GM20000 (cell line): ENCODE measurements at places on chromosomes 5 and 9.

- DNase-seq, result no peak
These were observed 16.0 kb upstream of the CLPTM1L start for GRCh38 chr5:1360861-1361260.

GRCh38 chr9:22044583-22044982 lies 35.5 kb upstream of the CDKN2B start:
- no peak for DNase-seq

DNA sequence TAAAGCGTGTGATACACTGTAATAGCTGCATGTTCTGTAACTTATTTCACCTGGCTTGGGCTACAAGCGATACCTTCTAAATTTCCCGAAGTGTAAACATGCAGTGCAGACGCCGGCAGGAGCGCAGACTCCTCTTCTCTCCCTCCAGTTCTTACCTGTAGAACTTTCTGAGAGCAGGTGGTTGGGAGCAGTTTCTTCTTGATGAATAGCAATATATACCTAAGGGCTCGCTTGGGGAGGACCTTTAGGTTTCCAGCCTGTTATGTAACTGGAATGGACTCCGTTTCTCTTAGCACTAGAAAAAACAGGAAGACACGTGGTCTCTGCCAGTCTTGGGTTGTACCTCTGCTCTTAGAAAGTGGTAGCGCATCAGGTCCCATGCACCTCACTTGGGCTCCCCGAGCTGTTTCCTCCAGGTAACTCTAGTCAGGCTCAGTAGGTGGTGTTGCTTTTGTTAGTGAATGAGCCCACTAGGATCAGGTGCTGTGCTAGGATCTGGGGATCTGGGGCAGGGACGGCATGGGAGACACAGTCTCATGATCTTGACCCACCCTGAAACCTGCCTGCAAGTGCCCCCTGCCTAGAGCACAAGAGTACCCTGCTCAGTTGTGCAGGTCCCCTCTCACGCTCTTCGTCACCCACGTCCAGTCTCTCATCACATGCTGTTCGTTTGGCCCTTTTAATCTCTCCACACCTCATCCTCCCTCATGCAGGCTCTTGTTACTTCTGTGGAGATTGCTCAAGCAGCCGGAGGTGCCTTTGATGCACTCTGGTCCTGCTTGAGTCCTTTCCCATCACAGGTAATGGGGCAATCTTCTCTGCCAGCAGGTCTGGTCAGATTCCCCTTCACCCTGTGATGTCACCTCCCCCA lies 2.8 kb downstream of the TENT4A start:
- no peak for DNase-seq

DNA sequence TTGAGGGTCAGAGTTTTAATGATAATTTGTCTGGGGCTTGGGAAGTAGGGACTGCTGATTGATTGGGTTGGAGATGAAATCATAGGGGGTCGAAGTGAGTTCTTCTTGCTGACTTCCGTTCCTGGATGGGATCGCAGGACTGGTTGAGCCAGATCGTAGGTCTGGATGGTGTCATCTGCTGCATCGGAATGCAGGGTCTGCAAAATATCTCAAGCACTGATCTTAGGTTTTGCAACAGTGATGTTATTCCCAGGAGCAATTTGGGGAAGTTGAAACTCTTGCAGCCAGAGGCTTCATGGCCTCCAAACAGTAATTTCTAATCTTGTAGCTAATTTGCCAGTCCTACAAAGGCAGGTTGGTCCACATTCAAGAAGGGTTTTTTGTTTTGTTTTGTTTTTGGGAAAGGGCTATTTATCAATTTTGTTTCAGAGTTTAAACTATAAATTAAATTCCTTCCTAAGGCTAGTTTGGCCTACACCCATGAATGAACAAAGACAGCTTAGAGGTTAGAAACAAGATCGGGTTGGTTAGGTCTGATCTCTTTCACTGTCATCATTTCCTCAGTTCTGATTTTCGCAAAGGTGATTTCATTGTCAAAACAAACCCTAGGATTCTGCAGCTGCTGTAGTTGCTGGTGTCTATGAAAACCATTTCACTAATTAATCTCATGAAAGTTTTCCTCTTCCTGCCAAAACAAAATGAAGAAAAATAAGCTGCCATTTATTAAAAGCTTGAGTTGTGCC lies 388.0 kb downstream of the TMEM232 start:
- no peak for DNase-seq

DNA sequence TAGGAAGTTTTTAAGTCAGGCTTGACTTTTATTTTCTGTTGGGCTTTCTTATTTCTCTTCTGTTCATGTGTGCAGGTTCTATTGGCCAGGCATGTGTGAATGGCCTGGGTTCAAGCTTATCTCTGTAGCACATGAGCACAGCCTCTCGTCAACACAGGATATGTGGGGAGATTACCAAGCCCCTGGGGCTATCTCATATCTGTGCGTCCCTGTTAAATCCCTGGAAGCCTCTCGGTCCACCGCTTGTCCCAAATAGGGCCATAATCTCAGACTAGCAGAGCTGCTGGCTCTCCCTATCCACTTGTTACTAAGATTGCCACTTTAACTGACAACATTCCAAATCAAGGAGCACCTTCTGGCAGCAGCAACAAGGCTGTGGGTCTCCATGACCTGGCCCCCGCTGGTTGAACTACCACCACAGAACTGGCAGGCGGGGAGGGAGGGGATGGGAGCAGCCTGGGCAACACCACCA lies 28.4 kb upstream of the EBF1 start:
- no peak for DNase-seq

DNA sequence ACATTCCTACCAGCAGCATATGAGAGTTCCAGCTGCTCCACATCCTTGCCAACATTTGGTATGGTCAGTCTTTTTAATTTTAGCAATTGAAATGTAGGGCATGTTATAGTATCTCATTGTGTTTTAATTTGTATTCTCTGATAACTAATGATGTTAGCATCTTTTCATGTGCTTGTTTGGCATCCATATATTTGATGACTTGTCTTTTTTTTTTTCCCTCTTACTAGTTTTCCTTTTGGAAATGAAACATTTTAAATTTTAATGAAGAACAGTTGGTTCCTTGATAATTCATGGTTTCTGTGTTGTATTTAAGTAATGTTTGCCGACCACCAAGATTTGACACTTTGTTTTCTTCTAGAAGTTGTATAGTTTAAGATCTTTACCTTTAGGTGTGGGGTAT lies 8.8 kb downstream of the OGN start:
- DNase-seq, result no peak

DNA sequence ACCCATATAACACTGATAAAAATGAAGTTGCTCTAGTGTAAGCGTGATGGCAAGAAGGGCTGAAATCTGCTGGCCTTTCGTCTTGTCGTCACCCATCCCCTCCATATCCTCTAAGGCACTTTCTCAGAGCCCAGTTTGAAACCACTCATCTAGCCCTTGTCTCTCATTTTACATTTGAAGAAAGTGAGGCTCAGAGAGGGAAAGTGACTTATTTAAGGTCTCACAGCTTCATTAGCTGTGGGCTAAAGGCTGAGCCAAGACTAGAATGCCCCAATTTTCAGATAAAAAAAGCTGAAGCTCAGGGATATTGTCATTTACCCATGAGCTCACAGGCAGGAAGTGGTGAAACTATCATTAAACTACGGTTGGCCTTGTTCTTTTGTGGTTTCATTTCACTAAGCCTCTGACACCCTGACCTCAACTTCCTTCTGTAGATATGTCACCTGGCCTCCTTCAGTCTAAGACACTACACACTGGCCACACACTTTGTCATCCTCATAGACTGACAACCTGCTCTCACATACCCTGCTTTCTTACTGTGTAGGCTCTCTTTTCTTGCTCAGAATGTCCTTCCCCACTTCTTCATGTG lies 176.7 kb upstream of the DMAC1 start:
- peak; percentile 63 for DNase-seq

DNA sequence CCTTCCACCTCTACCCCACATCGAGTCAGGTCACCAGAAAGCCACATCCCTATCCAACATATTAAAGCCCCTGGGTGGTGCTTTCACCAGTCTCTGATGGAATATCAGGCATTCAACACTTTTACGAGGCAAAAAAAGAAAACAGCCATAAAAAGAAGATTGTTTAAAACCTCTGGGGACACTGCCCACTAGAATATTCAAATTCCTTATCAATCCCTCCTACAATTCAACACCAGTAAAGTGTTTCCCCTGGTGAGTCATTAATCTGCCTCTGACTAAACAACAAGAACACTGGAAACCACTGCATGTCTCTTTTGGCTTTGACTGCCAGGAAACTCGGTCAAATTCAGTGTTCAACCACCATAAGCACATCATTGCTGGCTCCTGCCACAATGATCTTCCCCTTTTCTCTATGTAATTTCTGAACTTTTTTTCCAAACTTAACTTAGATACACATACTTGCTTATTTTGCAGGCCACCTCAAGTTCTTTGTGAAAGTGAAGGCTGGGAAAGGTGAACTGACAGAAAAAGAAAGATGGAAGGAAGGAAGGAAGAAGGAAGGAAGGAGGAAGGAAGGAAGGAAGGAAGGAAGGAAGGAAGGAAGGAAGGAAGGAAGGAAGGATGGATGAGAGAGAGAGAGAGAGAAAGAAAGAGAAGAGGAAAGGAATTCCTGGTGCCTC lies 105.3 kb downstream of the PAX5 start:
- DNase-seq, result peak; percentile 58

- no peak for DNase-seq
These were observed 657.1 kb downstream of the NR2F1-AS1 start for GRCh38 chr5:92923885-92924284.

DNA sequence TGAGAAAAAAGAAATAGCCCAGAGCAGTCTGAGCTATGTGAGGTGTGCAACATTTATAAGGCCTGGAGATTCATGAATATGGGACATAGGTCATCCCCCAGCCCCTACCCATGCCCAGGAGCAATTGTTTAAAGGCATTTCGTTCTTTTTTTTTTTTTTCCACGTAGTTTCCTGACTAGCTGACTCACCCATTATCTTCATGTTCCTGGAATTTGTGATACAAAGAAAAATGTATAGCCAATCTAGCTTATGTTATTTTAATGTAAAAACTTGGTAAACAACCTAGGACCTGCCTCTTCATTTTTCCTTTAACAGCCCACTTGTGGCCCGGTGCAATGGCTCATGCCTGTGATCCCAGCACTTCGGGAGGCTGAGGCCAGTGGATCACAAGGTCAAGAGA lies 81.3 kb downstream of the OSTF1 start:
- no peak for DNase-seq

- DNase-seq, result no peak
These were observed 8.3 kb downstream of the EDIL3 start for GRCh38 chr5:84376346-84376745.

GRCh38 chr9:112665347-112665746 lies 52.6 kb downstream of the INIP start:
- peak; percentile 21 for DNase-seq

DNA sequence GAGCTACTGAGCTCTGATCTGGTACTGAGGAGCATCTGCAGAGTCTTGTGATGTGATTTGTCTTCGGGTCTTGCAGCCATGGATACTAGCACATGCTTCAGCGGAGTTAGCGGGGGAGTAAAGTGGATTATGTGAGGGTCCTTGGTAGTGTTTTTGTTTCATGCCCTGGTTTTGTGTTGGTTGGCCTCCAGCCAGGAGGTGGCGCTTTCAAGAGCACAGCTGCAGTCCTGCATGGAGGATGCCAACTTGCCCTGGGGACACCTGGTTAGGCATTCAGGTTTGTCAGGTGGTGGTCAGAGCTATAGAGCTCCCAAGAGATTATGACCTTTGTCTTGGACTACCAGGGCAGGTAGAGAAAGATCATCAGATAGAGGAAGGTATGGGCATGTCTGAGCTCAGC lies 185.8 kb upstream of the CDH6 start:
- no peak for DNase-seq

- no peak for DNase-seq
These were observed 560.0 kb downstream of the BRINP1 start for GRCh38 chr9:118809160-118809625.

DNA sequence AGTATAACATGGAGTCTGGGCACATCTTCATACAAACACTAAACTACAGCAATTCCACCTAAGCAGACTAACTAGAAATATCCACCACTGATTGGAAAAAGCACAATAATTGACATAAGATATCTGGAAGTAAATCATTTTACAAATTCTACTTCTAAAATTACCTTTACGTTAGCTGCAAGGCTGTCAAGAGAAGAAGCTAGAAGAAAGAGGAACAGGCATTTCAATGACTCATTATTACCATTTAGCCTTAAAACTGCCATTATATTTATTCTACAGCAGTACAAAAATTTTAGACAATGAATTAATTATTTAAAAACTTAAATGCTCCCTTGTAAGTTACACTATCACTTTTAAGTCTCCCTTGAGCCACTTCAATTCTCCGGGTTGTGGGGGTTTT lies 43.4 kb upstream of the PLPP6 start:
- DNase-seq, result no peak

GRCh38 chr5:6692906-6693305 lies 20.3 kb upstream of the TENT4A start:
- DNase-seq, result no peak

GRCh38 chr5:56183506-56183905 lies 49.6 kb downstream of the ANKRD55 start:
- DNase-seq, result no peak

DNA sequence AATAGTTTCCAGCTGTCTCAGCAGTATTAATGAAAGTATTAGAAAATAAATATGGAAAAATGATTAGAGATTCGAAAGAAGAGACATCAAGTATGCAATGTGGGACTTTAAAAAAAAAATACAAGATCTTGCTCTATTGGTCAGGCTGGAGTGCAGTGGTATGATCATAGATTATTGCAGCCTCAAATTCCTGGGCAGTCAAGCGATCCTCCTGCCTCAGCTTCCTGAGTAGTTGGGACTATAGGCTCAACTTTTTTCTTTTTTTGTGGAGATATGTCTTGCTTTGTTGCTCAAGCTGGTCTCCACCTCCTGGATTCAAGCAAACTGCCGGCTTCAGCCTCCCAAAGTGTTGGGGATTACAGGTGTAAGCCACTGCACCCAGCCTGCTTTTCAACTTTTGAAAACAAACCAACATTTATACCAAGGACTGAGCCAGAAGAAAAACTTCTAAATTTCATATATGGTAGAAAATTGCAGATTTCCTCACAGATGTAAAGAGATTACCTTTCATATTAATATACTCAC lies 323.1 kb downstream of the ADGRV1 start:
- DNase-seq, result no peak

- peak; percentile 66 for DNase-seq
These were observed 66.4 kb upstream of the FER start for GRCh38 chr5:108681079-108681921.
